ENCODE measurements at places on chromosomes 2 and 18.

DNA sequence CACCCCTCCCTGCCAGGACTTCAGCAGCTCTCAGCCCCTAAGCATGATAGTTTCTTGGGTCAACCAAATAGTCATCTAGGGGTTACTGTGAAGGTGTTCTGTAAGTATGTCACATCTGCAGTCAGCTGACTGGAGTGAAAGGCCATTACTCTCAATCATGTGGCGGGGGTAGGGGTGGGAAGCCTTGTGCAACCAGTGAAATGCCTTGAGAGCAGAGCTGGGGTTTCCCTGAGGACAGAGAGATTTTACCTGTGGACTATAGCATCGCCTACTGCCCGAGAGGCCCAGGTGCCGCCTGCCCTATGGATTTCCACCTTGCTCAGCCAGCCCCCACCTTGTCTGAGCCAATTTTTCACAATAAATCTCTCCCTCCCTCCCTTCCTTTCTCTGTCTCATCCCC, 20.9 kb upstream of the KLF11 start:
- DNase-seq = no peak

DNA sequence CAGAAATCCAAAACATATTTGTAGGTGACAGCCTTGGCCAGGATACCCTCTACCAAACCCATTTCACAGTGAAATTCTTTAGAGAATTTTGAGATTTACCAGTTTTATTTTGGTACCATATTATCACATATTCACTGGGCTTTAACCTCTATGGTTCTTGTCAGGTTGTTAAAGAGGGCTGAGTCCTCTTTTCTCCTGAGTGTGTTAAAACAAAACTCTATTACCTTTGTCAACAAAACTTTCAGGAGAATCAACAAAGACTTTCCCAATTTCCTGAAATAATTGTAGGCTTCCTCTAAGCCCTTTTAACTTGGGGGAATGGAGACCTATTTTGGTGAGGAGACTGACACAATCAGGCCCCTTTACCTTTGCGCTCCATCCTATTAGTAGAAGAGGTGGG, 155.2 kb downstream of the TRABD2A start:
- DNase-seq = no peak

DNA sequence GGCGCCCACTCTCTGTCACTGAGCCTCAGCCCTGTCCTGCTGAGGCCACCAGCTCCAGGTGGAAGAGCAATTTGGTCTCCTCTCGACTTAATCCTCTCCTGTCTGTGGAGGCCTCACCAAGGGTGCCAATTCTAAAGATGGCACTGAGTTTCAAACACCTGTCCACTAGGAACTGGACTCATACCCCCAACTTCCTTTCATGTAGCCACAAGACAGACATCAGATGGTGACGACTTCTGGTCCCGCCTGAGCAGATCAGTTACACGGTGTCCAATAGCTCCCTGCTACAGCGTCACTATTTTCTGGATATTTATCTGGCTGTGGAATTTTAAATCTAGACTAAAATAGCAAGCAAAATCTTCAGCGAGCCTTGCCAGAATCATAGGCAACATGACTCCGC, 24.5 kb upstream of the SP5 start:
- no peak for DNase-seq

DNA sequence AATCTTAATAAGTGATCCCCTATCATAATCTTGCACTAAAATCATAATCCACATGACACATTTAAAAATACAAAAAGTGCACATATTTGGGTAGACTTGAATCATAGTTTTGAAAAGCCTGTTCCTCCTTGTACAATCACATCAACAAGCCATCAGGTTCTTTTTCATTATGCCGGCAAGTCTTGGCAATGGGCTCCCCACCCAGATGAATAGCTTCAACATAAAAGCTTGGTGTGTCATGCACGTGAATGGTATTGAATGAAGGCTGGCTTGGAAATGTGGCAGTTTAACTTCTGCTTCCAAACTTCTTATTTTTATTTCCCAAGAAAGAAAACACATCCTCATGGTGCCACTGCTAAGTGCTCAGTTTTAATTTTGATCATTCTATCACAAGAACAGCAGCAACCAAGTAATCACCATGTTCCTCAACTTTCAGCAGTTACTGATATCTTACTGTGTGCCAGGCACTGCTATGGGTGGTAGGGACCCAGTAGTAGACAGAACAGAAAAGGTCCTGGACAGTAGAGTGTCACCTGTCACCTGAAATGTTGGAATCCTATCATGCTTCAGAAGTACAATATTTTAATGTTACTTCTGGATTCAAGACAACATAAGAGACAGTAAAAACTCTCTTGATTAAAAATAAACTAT, 89.9 kb downstream of the AP1S3 start:
- no peak for DNase-seq

GRCh38 chr2:86372641-86373502, 35.4 kb upstream of the REEP1 start:
- DNase-seq = no peak

DNA sequence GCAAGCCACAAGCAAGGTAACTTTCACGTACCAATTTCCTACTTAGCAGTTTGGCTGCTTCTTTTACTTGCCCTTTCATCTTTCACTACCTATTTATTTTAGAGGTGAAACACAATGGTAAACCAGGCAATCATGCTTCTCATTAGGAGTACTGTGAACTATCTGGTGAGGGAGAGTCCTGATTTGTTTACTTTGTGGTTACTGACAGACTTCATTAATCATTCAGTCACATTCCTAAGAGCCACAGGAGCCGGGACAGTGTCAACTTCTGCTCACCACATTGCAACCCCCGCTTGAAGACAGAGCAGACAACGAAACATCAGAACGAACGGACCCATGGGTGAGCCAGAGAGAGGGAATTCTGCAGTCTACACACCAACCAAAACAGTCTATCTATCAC, 28.8 kb downstream of the TUBB6 start:
- DNase-seq = no peak

DNA sequence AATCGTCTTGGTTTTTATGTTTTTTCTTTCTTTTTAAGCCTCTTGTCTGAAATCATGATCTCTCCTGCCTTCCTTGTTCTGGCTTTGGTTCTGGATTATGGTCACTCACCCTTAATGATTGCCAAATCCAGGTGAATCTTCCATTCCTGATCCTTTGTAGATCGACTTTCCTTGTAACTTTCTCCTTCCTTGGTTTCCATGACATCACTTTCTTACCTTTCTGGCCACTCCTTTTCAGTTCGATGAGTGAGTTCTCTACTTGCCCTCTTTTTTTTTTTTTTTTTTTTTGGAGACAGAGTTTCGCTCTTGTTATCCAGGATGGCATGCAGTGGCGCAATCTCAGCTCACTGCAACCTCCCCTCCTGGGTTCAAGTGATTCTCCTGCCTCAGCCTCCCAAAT, 139.1 kb upstream of the LTBP1 start:
- DNase-seq = no peak

- DNase-seq = no peak
Observed at GRCh38 chr2:234102112-234102511, 51.6 kb downstream of the SPP2 start.

DNA sequence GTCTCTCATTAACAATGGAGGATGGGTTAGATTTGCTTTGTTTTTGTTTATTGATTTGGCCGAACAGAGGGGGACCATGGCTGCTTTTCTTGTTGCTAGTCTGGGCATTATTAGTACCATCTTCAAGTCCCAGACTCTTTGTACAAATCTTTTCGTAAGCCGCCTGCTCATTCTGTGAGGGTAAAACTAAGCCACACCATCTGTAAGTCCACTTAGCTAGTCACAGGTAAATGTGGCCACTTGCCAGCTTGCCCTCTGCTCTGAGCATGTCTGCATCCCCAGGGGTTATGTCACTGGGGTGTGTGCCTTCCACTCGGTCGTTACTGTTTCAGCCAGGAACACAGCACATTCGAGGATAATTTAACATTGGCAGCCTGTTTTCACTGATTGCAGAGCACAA, 85.6 kb downstream of the SMIM21 start:
- no peak for DNase-seq
